ENCODE measurements at places on chromosomes 12 and 14.

GRCh38 chr12:61687407-61687806, 572.8 kb upstream of the USP15 start:
- no peak for DNase-seq

- no peak for DNase-seq
Measured at GRCh38 chr12:92469837-92470236, 233.0 kb upstream of the PLEKHG7 start.

GRCh38 chr12:123229051-123229450, 3.9 kb downstream of the MPHOSPH9 start:
- DNase-seq, result peak; percentile 41

- DNase-seq, result no peak
Measured at GRCh38 chr14:80358112-80358511, 146.8 kb upstream of the DIO2 start.

DNA sequence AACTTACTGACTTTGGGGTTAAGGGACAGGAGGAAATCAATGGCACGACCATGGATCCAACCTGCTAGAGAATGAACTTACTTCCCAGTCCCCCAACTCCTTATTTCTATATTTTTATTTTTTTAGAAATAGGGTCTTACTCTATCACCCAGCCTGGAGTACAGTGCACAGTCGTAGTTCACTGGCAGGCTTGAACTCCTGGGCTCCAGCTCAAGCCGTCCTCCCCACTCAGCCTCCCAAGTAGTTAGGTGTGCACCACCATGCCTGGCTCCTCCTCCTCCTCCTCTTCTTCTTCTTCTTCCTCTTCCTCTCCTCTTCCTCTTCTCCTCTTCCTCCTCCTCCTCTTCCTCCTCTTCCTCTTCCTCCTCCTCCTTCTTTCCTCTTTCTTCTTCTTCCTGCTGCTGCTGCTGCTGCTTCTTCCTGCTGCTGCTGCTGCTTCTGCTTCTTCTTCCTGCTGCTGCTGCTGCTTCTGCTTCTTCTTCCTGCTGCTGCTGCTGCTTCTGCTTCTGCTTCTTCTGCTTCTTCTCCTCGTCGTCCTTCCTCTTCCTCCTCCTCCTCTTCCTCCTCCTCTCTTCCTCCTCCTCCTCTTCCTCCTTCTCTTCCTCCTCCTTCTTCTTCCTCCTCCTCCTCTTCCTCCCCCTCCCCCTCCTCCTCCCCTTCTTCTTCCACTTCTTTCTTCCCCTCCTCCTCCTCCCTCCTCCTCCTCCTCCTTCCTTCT, 390.1 kb upstream of the RGS6 start:
- no peak for DNase-seq

DNA sequence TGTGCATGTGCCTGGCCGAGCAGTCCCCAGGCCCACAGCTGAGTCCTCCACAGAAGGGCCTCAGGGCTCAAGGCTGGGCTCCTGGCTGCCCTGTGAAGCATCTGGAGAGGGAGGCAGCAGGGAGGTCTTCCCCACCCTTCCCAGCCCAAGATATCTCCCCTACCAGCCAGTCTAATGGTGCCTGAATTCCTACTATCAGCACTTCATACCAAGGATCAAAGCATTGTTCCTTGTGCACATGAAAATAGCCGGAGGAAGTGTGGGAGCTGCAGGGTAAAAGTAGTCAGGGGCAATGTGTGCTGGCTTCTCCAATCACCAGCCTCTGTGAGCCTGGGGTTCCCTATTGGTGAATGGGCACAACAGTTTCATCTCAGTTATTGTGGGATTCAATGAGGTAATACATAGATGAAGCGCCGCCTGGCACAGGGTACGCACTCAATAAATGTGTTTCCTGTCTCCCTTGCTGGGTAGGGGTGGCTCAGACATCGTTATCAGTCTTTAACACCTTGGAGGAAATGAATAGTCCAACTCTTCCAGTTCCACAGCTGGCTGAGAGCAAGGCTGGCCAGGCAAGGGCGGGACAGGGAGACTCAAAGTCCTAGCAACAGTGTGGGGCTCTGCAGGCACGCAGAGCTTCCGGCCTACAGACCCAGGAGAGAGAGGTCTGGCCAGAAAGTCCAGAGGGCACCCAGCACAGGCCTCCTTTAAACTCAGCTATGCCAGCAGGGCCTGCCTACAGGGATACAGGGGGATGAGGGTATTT, 39.1 kb upstream of the PNMA1 start:
- DNase-seq, result peak; percentile 99

DNA sequence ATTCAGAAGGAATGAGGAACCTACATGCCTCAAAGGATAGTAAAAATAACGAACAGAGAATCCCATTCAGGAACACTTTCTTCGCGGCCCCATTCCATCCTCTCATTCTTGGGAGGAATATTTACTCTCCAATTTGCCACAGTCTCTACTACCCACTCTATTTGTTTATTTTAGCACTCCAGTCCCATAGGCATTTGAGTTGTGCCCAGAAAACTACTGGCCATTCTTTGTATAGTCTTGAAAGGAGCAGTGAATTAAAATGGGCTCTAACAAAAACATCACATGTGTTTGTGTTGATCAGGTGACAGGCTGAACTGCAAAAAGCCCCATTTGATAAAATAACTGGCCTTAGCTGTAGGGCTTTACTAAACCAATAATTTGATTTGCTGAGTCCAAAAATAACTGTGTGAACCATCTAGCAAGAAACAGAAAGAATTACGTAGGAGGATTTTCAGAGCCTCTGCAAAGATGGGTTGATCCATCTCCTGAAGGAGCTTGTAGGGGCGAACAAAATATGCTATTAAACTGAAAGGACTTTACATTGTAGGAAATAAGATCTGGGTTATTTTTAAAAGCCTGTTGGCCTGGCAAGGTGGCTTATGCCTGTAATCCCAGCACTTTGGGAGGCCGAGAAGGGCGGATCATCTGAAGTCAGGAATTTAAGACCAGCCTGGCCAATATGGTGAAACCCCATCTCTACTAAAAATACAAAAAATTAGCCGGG, 142.3 kb upstream of the CPNE8 start:
- no peak for DNase-seq

DNA sequence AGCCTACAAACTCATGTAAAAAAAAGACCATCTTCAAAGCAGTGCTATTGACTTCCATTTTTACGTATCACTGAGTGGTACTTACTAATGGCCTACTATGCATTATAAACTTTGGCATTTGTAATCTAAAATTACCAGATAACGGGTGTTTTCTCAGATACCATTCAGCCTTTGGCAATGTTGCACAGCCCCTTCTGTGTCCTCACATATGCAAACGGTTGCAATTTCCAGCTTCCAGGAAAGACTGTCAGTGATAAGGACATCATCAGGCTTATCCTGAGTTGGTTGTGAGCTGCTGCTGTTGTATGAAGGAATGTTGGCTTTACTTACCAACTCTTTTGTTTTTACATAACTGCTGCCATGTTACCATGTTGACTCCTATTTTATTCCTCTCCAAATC, 1.6 kb upstream of the SLC6A13 start:
- DNase-seq, result no peak

DNA sequence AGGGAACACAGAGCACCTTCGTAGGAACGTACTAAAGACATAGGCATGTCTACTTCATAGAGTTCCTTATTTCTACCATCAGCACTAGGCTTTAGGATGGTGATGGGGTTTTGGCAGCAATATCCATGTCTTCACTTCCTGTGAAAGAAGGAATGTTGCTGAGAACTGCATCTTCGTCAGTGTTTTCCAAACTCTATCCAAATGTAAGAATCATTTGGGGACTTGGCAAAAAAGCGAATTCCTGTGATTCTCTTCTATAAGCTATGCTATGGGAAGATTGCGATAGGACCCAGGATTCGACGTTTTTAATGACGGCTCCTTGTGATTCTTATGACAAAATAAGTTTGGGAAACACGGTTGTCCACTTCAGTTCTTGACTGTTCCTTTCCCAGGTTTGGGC, 39.8 kb downstream of the AKAP3 start:
- DNase-seq, result no peak

GRCh38 chr12:132765361-132765760, 3.7 kb upstream of the ANKLE2 start:
- DNase-seq, result peak; percentile 30

DNA sequence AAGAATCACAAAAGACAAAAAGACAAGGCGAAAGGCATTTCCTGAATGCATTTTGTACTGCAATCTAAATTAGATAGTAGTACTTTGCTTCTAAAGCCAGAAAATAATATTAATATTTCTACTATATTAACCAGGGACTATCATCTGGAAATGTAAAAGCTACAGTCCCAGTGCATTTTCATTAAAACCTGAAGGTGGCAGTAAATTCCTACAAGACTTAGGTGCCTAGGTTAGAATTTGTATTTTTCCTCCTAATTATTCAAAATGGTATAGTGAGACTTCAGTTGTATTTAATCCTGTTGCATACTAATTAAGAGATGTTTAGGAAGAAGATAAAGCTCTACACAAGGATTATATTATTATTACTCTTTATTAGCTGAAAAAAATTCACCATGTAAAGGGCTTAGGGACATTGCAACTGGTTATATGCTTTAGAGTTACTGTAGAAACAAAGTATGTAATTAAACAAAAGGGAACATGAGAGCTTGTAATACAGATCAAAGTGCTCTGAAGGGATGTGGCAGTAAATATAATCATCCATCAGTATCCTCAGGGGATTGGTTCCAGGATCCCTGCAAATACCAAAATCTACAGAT, 53.6 kb downstream of the BRMS1L start:
- peak; percentile 58 for DNase-seq

DNA sequence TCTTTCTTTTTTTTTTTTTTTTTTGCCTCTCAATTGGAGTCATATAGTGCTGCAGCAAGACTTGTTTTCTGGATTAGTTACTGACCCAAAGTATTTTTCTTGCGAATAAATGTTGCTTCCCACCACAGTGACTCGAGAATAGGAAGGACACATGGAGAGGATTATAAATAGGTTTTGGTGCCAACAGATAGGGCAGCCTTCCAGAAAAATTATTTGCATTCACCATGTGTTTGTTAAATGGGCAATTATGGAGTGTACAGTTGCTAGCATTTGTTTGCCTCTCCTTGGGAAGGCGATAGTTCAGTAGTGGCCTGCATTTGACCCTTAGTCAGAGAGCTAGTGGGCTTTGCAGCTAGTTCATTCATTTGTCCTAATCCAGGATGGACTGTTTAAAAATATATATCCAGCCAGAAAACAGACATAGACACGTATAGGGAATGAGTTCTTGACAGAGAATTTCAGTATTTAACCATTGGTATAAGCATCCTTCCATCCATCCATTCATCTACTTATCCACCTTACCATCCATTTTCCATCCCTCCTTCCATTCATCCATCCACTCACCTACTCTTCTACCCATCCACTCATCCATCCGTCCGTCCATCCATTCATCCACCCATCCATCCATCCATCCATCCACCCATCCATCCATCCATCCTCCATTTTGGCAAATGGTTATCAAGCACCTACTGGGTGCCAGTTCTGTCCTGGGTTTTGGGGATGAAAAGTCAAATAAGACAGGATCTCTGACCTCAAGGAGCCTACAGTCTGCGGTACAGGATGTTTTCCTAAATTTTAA, 67.5 kb downstream of the CHST11 start:
- DNase-seq, result no peak

DNA sequence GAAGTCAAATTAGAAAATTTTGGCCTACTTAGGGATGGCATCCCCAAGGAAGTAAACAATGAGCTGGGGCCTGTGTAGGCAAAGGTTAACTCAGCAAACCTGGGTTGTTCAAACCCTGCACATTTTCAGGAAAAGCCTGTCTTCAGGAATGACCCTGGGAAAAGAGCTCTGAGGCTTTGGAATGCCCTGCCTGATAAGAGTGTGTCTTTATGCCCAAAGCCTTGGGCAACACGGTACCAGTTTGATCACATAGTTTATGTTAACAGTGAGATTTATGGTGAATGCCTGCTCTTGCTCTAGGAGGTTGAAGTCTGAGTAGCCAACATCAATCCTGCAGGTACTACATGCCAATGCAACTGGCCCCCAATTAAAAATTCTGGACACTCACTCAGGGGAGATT, 28.2 kb upstream of the STAB2 start:
- DNase-seq, result no peak

DNA sequence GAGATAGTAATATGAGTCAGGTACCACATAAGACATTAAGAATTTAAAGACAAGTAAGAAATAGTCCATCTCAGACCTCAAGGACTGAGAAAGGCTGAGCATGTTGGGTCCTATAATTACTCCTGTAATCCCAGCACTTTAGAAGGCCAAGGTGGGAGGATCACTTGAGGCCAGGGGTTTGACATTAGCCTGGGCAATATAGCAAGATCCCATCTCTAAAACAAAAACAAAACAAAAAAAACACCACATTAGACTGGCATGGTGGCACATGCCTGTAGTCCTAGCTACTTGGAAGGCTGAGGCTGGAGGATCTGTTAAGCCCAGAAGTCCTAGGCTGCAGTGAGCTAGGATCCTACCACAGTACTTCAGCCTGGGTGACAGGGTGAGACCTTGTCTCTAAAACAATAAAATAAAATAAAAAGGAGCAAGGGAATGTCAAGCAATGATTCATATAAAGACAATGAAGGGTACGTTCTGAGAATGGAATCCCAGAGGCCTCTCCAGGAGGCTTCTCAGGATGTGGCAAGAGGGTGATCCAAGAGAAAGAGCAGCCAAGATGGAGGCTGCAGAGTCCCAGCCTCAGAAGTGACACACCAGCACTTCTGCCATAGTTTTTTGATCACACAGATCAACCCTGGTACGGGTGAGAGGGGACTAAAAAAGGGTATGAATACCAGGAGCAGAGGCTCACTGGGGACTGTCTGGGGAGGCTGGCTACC, 206.4 kb downstream of the CRADD start:
- DNase-seq, result no peak

DNA sequence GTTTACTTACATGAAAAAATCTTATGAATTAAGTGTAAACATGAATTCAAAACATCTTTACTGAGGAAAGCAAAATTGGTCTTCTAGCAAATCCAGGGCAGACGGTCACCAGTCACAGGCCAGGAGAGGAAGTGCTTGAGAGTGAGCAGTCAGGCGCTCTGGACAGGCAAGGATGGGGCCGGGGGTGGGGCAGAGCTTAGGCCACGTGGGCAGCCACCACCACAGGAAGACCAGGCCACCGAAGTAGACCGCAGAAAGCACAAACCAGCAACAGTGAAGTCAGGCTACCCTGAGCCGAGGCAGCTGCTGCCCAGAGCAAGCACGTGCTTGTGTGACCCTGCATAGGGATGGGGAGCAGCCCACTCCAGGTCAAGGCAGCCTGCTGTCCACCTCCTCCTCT, 33.5 kb downstream of the SLC6A12 start:
- peak; percentile 96 for DNase-seq

DNA sequence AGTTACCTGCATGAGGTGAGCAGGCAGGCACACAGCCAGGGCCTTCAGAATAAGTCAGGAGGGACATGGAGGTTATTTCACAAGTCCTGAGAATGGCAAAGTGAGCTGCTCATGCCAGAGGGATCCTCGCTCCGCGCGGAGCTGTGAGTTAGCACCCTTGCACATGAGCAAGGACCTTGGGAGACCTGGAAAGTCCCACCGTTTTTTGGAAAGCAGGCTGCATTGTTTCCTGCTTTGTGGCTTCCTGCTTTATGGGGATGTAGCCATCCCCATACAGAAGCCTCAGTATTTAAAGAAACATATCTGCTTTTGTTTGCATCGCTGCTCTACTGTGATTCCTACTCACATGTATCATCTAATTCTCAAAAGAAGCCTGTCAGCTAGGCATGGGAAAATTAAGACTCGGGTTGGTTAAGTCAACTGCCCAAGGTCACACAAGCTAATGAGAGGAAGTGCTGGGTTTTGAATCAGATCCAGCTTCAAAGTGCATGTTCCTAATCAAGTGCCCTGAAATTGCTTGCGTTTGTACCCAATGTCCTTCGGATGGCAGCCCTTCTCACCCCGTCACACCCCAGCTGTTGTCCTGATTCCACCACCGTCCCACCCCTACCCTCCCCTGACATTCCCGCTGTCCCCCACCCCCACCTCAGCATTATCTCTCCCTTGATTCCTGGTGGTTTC, 106.2 kb downstream of the CRACR2A start:
- DNase-seq, result no peak

- DNase-seq, result peak; percentile 76
Measured at GRCh38 chr14:50667996-50668825, at the start of gene SAV1. SAV1 (minus strand) TSS chr14:50668306; CDS start chr14:50667967, 339 bp downstream.

All from hematopoietic multipotent progenitor cell treated with erythropoietin and hydrocortisone succinate and interleukin-3 and kit ligand, for 4 days (in vitro differentiated cells).